Stimulated activated CD8-positive, alpha-beta memory T cell treated with anti-CD3 and anti-CD28 coated beads, Interleukin-7, amount 100 ng/mL, for 1 hour (primary cell): ENCODE measurements at places on chromosomes 12 and 14.

- DNase-seq: no peak
Measured at GRCh38 chr14:45587142-45587541, 334.1 kb upstream of the MIS18BP1 start.

- no peak for DNase-seq
Measured at GRCh38 chr12:125794401-125794800, 729.2 kb downstream of the AACS start.

GRCh38 chr14:63727736-63728728, at the start of gene SGPP1:
Gene SGPP1 (minus strand): TSS chr14:63728065. CDS start chr14:63727944, 121 bp downstream.
- DNase-seq: peak; percentile 50

DNA sequence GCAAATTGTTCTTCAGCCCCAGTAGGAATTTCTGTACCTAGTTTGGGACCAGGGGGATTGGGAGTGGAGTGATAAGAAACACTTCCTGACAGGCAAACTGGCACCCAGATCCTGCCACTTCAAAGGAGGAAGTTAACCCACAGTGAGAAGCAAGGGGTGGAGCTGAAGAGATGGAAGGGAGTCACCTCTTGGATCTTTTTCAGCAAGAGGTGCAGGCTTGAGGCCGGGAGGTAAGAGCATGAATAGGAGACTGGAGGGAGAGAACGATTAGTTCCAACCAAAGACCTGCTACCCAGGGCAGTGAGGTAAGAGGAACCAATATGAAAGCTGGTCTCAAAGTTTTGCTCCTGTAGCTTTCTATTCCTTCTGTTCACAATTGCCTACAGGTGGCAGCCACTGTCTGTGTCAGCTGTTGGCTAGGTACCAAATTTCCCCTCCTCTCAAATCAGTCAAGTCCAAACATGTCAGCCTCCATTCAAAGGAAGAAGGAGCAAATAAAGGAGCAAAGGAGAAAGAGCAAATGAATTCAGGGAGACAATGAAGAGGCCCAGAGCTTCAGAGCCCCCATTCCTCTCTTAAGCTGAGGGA, 14.9 kb upstream of the TAC3 start:
- no peak for DNase-seq

DNA sequence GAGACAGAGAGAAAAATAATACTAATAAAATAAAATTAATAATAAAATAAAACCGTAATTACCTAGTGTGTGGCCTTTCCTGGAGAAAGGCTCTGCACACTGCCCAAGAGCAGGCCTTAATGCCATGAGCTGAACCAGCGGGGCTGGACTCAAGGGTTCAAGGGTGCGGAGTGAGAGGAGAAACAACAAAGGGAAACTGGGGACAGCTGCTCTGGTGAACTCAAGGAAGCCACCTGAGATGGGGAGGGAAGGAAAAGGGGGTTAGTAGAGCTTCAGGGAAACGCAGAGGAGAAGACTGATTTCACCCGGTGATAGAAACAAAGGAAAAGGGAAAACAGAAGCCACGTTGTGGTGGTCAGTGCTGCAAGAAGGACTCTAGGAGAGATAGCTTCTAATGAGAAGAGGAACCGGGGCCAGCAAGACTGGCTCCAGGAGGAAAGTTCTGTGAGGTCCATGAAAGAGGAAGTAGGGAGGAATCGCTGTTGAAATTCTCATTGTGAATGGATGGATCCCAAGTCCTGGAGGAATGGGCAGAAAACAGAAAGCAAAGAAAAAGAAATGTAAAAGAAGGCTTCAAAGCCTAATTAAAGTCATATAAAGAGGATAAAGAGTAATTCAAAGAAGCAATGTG, 48.3 kb upstream of the BCL2L14 start:
- DNase-seq: no peak

- DNase-seq: no peak
Measured at GRCh38 chr14:56896922-56897321, 86.6 kb upstream of the OTX2 start.

DNA sequence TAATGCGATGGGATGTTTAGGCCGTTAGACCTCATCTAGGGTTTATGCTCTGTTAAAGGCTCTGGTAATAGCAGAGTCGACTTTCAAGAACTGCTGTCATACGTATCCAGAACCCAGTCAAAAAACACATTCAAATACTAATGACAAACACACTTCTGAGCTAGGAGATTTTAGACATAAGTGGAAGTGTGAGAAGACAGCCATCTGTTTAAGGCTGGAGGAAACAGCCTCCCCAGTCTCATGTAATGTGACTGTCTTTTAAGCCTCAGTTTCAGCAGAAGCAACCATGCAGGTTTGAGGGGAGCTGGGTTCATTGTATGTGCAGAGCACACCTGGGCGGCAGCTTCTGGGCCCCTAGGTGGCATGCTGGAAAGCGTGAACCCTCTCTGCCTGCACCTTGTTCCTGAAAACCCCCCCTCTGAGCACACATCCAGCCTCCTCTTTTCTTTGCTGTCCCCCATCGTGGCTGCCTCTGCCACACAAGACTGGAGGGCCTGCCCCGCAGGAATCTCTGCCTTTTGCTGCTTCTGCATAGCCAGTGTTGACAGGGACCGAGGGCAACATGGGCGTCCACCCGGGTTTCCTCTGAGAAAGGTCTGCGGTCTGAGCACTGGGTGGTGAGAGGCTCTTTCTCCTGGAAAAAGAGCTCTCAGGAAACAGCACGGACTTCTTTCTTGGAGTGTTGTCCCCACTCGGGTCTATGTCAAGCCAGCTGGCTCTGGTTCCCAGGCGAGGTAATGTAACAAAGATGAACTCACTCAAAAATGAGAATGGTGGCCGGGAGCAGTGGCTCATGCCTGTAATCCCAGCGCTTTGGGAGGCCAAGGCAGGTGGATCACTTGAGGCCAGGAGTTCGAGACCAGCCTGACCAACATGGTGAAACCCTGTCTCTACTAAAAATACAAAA, 11.6 kb downstream of the WNT5B start:
- DNase-seq: no peak

GRCh38 chr12:40405419-40405818, 180.6 kb downstream of the LRRK2 start:
- DNase-seq: no peak

DNA sequence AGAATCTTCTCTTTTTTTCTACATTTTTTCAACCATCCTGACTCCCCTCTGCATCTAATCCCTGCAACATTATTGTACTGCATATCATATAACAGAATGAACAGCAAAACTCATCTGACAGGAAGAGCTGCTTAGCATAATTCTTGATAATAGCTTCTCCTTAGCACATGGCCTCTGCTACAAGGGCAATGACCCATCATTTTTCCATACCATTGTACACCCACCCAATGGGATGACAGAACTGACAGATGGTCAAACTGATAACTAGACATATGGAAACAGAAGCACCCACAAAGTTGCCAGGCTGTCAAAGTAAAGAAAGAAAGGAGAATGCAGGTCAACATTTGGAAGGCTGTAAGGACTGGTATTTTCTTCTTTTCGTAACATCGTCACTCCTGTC, 390.4 kb upstream of the USP15 start:
- no peak for DNase-seq

GRCh38 chr12:80099259-80099658, at the start of gene OTOGL:
Gene OTOGL (plus strand): TSS chr12:80099537. CDS start chr12:80209432, 109,895 bp downstream.
- no peak for DNase-seq

DNA sequence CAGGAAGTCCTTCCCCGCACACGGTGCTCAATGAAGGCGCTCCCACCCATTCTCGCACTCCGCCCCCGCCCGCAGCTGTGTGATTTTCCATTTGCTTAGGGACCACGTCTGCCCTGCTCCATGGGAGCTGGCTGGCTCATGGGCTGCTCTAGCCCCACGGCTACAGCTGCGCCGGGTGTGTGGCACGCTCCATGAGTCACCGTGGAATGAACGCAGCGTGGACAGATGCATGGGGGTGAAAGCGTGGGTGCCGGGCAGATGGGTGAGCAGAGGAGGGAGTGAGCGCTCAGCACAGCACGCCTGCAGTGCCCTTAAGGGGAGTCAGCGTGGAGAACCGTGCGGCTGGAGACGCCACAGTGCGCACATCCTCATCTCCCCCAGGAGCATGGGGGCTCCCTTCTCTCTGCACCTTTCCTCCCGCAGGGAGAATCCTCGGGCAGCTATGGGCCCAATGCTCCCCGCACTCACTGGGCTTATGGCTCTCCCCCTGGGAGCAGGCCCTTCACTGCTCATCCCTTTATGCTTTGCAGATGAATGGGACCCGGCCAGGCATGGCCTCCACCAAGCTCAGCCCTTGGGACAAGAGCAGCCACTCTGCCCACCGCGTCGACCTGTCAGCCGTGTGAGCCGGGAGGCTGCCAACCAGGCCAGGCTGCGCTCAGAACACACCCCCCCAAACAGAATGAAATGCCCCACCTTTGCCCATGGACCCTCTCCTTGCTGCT, 185.1 kb downstream of the ADGRD1 start:
- no peak for DNase-seq
